Left lung (tissue), 14 donors: ENCODE measurements at places on chromosomes 1 and 21. TPM values are rescaled to one million over a fixed set of nuclear protein-coding genes. Genes with fewer than 3 reads are reported as not detected.

The PALMD gene
- 27.7 TPM for polyA plus RNA-seq

The RGL1 gene
- polyA plus RNA-seq: 40.2 TPM

The RGS2 gene
- polyA plus RNA-seq: 88.3 TPM

The KRTAP12-1 gene
- not detected for polyA plus RNA-seq

The FRRS1 gene
- 10.8 TPM for polyA plus RNA-seq

The PADI2 gene
- 16.1 TPM for polyA plus RNA-seq

The ANXA9 gene
- 11.1 TPM for polyA plus RNA-seq

The CCDC185 gene
- not detected for polyA plus RNA-seq

The FCRL4 gene
- polyA plus RNA-seq: not detected

The HCRTR1 gene
- polyA plus RNA-seq: not detected

The RIIAD1 gene
- 0.39 TPM for polyA plus RNA-seq

The SPRR3 gene
- 0.24 TPM for polyA plus RNA-seq

The FAM177B gene
- polyA plus RNA-seq: 0.63 TPM

The SPRR4 gene
- not detected for polyA plus RNA-seq

The LPAR3 gene
- polyA plus RNA-seq: 1.8 TPM

The CLCA1 gene
- not detected for polyA plus RNA-seq

The C4BPA gene
- polyA plus RNA-seq: 7.4 TPM

The CA6 gene
- polyA plus RNA-seq: 0.11 TPM

The NES gene
- polyA plus RNA-seq: 84.0 TPM

The TTC39A gene
- 12.1 TPM for polyA plus RNA-seq

The SPRR2F gene
- polyA plus RNA-seq: not detected

The SMIM12 gene
- 32.7 TPM for polyA plus RNA-seq

The ETV3L gene
- polyA plus RNA-seq: not detected

The ERICH3 gene
- 4.8 TPM for polyA plus RNA-seq

The SLC2A5 gene
- 1.0 TPM for polyA plus RNA-seq

The PGLYRP3 gene
- polyA plus RNA-seq: not detected

The SHE gene
- 21.8 TPM for polyA plus RNA-seq

The OR4F29 gene
- not detected for polyA plus RNA-seq

The SLC39A1 gene
- 65.6 TPM for polyA plus RNA-seq

The HSD3B1 gene
- 0.54 TPM for polyA plus RNA-seq

The LYPD8 gene
- not detected for polyA plus RNA-seq

The DENND2C gene
- 5.4 TPM for polyA plus RNA-seq

The OLIG2 gene
- not detected for polyA plus RNA-seq

The NBPF6 gene
- polyA plus RNA-seq: not detected

The LINGO4 gene
- polyA plus RNA-seq: 0.10 TPM

The LUZP1 gene
- 27.8 TPM for polyA plus RNA-seq

The CCDC24 gene
- polyA plus RNA-seq: 17.7 TPM

The ACTN2 gene
- 1.3 TPM for polyA plus RNA-seq

The GPR153 gene
- 31.6 TPM for polyA plus RNA-seq

The DYRK3 gene
- polyA plus RNA-seq: 6.1 TPM

The EDN2 gene
- polyA plus RNA-seq: 0.22 TPM

The OR2AK2 gene
- not detected for polyA plus RNA-seq

The TNFAIP8L2 gene
- polyA plus RNA-seq: 2.5 TPM

The PPT1 gene
- 101 TPM for polyA plus RNA-seq

The SMCP gene
- polyA plus RNA-seq: not detected

The NFASC gene
- polyA plus RNA-seq: 1.8 TPM

The KRTAP20-2 gene
- polyA plus RNA-seq: not detected

The LCE1B gene
- not detected for polyA plus RNA-seq

The SLC6A17 gene
- polyA plus RNA-seq: 0.04 TPM

The HES5 gene
- polyA plus RNA-seq: 0.29 TPM

The VHLL gene
- polyA plus RNA-seq: not detected

The NEXN gene
- 45.0 TPM for polyA plus RNA-seq

The FGR gene
- 4.0 TPM for polyA plus RNA-seq

The MPZ gene
- polyA plus RNA-seq: 2.3 TPM

The KRTAP11-1 gene
- polyA plus RNA-seq: not detected

The OR2L5 gene
- not detected for polyA plus RNA-seq
